ENCODE measurements at places on chromosomes 6 and 20. TPM values are rescaled to one million over a fixed set of nuclear protein-coding genes. Genes with fewer than 3 reads are reported as not detected.

DNA sequence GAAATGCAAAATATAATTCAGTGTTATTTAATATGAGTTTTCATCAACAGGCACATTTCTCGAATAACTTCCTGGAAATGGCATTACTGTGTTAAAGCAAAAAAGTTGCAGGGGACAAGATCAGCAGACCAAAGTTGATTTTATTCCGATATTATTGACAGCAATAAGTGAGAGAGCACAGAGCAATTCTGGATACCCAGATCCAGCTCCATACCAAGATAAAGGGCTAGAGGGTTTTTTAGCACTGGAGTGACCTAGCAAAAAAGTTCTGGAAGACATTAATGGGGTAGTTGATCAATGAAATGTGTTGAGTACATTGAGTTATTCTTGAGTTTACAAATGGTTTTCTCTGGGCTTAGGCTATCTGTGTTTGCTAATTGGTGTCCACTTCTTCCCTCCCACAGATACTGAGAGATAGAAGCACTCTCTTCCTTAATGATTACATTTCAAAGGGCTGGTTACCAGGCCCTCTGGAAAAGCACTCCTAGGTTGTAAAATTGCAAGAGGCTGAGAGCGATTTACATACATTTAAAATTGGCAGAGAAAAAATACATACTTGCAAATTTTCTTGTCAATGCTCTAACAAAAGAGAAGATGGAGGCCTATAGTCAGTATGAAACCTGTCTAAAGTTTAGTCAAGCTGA is 47.0 kb upstream of the MANEA start:
- DNase-seq, result no peak

Gene SLC26A8
- not detected for total RNA-seq

DNA sequence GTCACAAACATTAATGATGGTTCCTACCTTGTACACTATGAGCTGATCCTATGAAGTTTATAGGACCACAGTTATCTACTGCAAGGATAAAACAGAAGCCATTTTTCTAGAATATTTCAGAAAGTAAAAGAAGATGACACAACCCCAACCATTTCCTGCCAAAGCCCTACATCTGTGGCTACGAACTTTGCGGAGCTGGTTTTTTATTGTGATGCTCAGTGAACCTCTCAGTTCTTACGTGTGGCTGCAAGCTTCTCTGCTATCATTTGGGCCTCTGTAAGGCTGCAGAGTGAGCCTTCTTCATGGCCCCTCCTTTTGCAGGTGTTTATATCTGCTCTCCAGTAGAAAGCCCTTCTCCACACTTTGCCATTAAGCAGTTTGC is 17.8 kb upstream of the TAGAP start:
- no peak for DNase-seq

DNA sequence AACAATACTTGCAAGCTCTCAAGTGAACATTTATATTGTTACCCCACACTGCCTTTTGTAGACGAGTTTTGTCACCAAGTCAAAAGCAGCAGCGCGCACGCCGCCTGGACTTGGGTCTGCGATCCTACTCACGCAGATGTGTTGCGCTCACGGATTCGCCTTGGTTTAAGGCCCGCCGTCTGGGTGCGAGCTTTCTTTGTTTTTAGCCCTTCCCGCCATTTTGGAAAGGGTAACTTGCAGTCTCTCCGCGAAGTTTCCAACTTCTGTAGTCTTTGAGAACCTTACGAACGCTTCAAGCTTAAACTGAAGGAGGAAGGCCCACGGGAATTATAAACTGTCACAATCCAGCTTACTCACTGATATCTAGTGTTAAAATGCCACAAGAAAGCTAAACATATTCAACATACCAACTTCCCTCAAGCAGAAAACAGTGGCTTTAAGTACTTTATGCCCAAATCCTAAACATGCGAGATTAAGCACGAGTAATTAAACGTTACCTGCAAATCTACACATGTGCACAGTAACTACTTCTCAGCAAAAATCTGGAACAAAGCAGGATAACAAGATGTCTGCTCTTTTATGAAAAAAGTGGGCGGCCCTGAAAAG is 80.4 kb upstream of the BTN3A2 start:
- peak; percentile 40 for DNase-seq

Gene ATXN1
- total RNA-seq, result 24.8 TPM

Gene SLC17A2
- total RNA-seq, result not detected

GRCh38 chr20:62209850-62210495 is 10.1 kb downstream of the HRH3 start:
- peak; percentile 30 for DNase-seq

GRCh38 chr6:82088978-82089771 is 158.4 kb downstream of the IBTK start:
- DNase-seq, result no peak

DNA sequence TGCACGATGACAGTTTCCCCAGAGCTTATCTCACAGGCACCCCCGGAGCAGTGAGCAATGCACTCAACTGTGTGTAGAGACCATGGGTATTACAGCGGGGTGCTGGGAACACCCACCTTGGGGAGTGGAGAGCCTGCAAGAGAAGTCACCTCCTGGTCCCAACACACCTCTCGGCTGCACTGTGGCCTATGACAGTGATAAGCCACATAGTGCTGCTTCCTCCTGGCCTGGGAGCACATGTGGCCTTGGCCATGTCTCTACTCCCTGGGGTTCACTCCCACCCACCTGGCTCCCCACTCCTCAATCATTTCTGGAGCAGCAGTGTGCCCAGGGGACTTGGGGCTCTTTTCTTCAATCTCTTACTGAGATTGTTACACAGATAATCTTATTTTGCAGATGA is 77.0 kb downstream of the SLC24A3 start:
- DNase-seq, result no peak

Gene RSPH3
- total RNA-seq, result 4.8 TPM

GRCh38 chr6:167533851-167534250 is 209.0 kb downstream of the TTLL2 start:
- DNase-seq, result no peak

GRCh38 chr20:47137231-47137870 is 219.1 kb downstream of the ZMYND8 start:
- DNase-seq, result no peak

GRCh38 chr6:5529733-5530132 is 268.4 kb downstream of the FARS2 start:
- no peak for DNase-seq

- DNase-seq, result no peak
Measured at GRCh38 chr6:20644667-20645370, 110.6 kb downstream of the CDKAL1 start.

Gene COX7A2
- total RNA-seq, result 147 TPM

GRCh38 chr6:36079601-36080000 is 50.7 kb upstream of the MAPK13 start:
- no peak for DNase-seq

GRCh38 chr6:93784794-93785693 is 365.7 kb upstream of the EPHA7 start:
- DNase-seq, result no peak

DNA sequence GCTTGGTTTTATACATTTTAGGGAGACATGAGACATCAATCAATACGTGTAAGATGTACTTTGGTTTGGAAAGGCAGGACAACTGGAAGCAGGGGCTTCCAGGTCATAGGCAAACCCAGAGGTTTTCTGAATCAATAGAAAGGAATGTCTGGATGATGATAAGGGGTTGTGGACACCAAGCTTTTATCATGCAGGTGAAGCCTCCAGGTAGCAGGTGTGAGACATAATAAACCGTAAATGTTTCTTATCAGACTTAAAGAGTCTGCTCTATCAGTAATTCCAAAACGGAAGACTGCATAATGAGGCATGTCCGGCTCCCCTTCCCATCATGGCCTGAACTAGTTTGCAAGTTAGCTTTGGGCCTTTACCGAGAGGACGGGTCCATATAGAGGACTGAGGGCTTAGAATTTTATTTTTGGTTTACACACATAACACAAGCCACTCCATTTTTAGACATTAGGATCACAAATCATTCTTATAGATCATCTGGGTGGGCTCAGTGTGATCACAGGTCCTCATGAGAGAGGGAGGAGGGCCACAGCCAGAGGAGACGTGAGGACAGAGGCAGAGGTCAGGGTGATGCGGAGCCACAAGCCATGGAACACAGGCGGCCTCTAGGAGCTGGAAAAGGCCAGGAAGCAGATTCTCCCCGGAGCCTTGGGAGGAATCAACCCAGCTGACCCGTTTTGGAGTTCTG is 10.7 kb upstream of the SERPINB9 start:
- DNase-seq, result no peak
